ENCODE measurements at places on chromosomes 12 and 14.

DNA sequence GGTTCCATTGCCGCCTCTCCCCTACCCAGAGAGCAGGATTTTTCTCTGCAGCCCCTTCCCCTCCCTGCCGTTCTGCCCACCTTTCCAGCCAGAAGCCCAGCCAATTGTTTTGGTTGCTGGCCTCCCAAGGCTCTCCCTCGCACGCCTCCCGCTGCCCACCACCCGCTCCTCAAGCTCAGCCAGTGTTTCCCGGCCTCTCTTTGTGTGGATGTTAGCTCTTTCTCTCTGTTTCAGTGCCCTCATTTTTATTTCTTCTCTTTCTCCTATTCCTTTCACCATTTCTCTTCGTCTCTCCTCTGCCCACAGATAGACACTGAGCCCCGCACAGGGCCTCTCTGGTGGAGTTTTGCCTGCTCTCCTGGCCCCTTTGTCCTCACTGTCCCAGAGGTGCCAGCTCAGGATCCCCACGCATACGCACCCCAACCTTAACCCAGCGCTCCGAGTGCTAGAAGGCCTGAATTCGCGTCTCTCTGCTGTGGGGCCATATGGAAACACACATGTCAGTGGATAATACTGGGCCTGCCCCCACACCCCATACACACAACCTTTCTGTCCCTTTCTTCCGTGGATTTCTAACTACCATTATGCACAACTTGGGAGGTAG, 54.9 kb downstream of the SMUG1 start:
- DNase-seq: no peak

DNA sequence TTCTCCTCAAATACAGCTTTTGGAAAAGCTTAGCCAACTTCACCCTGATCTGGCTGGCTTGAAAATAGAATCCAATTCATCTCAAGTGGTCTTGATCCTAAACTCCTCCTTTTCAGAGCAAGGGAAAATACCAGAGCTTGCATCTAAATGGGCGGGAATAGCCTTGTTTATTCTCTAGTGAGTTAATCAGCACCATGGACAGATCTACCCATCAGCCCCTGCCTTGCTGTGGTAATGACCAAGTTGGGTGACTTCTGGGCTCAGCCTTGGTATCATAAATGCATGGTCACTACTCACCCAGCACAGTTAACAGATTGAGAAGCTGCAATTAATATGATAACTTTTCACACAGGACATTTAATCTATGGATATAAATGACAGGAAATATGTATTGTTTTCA, 196.6 kb downstream of the GLT1D1 start:
- no peak for DNase-seq

- no peak for DNase-seq
These were observed 132.6 kb downstream of the BMP4 start for GRCh38 chr14:53824061-53824460.

DNA sequence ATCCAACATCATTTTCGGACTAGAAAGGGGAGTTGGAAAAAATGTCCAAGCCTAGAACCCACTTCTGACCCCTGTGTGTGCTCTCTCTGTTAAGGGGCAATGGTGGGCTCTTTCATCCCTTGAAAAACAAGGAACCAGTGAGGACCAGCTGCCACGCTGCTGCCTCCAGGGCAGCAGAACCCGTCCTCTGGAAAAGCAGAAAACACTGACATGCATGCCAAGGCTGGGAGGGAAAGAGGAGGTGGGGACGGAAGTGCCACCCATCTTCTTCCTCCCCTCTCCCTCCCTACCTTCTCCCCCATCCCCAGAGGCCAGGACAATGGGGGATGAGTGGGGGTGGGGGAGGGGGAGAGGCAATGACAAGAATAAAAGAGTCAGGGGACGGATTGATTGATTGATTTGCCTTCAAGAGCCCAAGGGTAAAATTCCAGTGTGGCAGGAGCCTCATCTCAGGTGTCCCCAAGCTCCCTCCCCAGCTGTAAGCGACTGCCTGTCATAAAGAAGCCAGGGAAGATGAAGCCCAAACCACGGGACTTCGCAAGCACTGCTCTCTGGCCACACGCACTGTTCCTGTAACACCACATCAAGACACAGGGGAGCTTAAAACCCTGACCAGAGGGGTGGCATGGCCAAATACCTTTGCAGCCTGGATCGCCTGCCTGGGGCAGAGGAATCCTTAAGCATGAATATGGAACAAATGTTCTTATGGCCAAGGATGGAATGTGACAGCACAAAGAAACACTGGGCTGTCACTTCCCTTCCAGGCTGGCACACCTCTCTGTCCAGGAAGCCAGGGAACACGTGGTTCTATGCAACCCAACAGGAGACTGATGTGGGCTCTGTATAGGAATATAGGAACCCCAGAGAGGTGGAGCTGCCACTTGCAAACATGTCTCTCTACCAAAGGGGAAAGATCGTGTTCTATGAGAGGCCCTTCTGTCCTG, 38.9 kb upstream of the BDKRB2 start:
- no peak for DNase-seq

DNA sequence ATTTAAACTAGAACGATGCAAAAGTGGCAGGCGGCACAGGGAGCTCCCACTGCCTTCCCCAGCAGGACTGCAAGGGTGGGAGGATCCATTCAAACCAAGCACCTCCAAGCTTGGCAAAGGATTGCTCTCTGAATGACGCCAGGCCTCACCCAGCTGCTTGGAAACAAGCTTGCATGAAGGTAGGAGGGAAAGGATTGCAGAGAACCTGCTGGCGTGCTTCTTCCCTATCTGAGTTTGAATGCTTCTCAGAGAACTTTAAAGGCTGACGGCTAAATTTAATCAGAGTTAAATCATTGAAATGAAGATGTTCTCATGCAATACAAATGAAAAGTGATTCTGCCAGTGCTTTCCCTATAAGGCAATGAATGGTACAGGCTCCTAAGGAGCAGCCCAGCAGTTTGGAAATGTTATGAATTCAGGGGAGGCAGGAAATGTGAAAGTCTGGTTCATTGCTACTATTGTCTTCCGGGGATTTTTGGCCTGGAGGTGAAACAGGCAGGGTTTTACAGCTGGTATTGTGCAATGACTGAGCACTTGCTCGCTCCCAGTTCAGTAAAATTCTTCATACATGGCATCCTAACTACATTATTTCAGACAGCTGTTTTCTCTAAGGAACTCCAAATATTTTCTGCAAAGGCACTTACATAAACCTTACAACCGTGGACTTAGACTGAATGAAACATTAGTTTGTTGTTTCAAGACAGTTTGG, 31.9 kb upstream of the DUSP6 start:
- no peak for DNase-seq

DNA sequence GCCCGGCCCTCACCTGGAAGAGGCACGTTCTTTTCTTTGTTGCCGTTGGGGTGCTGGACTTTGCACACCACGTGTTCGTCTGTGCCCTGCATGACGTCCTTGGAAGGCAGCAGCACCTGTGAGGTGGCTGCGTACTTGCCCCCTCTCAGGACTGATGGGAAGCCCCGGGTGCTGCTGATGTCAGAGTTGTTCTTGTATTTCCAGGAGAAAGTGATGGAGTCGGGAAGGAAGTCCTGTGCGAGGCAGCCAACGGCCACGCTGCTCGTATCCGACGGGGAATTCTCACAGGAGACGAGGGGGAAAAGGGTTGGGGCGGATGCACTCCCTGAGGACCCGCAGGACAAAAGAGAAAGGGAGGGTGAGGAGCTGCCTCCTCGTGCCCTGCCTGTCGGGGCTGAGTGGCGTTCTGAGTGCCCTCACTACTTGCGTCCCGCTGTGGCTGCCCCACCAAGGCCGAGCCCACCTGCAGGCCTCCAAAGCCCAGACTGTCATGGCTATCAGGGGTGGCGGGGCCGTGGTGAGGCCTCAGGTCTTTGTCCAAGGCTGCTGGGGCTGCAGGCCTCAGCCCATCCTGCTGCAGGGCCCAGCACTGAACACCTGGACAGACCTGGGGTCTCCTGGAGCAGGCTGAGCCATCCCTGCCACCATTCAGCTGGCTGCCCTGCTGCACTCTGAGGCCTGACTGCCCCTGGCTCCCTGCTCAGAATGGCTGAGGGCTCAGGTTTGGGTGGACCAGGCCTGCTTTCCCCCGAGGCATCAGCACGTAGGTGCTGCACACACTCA, 329.7 kb downstream of the TMEM121 start:
- DNase-seq: no peak

DNA sequence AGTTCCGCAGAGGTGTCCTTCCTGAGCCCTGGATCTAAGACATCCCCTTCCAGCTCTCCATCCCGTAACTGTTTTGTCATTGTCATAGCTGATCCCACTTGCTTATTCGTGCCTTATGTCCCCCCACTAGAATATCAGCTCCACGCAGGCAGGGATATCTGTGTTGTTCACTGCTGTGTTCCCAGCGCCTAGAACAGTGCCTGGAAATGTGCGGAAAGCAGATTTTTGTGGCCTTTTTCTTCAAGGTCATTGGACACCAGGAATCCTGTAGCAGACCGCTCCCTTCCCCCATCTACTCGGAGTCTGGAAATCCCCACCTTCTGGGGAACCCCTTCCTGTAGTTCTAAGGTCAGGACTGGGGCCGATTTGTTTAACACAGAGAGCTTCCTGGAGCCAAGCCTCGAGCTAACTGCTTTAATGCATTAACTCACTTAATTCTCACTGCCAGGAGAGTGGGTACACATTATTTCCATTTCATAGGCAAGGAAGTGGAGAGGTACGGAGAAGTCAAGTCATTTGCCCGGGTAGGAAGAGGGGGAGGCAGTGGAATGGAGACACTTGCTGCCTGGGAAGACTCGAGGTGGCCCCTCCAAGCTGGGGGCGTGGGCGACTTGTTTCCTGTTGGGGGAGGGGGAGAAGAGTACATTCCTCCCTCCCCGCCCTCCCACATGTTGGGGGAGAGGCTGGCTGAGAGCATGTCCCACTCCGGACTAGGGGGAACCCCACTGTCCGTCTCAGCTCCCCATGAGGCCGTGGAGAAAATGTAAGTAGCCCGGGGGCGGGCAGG, 1.2 kb upstream of the SH2B3 start:
- DNase-seq: no peak

- no peak for DNase-seq
These were observed 41.3 kb downstream of the NTF3 start for GRCh38 chr12:5473076-5473782.
